Dermis microvascular lymphatic vessel endothelial cell (primary cell): ENCODE measurements at places on chromosomes 12 and 14.

- DNase-seq = no peak
Measured at GRCh38 chr12:70581208-70581607, 56.0 kb downstream of the PTPRB start.

DNA sequence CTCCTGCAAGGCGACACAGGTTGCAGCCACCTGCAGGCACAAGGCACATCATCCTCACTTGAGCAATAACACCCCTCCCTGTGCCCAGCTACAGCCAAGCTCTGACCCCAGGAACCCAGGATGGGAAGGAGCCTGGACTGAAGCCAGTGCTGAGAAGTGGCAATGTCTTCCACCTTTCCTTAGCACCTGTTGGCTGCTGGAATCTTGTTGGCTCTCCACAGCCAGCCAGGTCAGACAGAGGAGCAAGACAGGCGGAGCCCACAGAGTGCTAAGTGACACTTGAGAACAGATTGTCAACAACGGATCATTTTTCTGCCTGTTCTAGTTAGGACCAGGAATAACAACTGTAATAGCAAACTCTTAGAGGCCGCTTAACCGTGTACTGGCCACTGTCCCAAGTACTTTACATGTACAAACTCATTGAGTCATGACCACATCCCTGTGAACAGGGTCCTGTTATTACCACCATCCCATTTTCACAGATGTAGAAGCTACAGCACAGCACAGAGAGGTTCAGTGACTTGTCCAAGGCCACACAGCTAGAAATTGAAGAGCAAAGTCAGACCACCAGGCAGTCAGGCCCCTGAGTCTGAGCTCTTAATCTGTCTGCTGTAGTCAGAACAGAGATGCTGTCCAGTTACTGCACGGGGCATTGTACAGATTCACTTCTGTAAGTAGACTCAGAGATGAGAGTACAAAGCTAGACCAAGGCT, 45.6 kb downstream of the RNFT2 start:
- DNase-seq = no peak

GRCh38 chr14:65606460-65606859, 193.9 kb downstream of the FUT8 start:
- peak; percentile 20 for DNase-seq

GRCh38 chr14:93832081-93832480, 43.8 kb upstream of the PRIMA1 start:
- DNase-seq = no peak

GRCh38 chr12:10719482-10719881, 3.6 kb downstream of the YBX3 start:
- DNase-seq = no peak

DNA sequence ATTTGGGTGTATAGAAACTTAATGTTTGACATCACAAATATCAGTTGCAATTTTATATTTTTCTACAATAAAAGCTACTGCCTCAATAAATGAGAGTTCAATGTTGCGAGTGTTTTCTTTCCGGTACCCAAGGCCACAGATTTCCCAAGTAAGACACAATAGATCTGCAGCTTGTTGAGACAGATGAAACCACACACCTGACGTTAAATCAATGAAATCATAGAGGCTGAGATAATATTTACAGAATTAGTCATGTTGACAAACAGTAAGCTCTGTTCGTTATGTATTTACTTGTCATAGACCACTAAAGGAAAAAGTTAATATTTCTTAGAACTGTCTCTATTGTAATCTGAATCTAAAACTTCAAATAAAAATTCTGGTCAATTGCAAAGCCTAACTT, 49.2 kb upstream of the PTHLH start:
- DNase-seq = no peak

- no peak for DNase-seq
Measured at GRCh38 chr12:132560364-132560613, 50.1 kb downstream of the LRCOL1 start.

- DNase-seq = no peak
Measured at GRCh38 chr12:2794191-2794735, 507 bp upstream of the FKBP4 start.

- no peak for DNase-seq
Measured at GRCh38 chr12:54390176-54390667, 5.7 kb upstream of the ZNF385A start.

- DNase-seq = no peak
Measured at GRCh38 chr14:34548472-34548981, 9.0 kb upstream of the EAPP start.

DNA sequence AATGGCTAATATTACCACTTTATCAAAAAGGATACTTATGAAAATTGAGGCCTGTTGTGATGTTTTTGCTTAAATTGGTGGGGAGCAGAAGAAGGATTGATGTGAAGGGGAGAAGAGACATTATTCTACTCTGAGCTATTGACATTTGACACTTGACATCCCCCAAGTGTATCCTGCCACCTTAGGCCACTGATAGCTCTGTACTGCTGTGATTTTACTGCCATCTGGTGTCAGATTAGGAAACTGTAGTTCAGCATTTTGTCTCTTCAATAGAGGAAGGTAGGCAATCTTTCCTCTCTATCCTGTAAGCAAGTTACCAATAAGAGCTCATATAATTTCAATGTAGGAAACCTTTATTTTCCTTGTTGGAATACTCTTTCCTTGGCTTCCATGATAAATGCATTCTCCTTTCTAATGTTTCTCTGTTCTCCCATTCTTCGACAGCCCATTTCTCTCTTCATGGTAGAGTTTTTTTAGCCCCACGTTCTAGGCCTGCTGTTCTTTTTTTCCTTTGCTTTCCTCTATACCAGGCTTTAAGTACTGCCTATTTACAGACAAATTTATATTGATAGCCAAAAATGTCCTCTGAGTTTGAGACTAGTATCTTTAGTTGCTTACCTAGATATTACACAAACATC, 46.3 kb downstream of the PPHLN1 start:
- peak; percentile 58 for DNase-seq

DNA sequence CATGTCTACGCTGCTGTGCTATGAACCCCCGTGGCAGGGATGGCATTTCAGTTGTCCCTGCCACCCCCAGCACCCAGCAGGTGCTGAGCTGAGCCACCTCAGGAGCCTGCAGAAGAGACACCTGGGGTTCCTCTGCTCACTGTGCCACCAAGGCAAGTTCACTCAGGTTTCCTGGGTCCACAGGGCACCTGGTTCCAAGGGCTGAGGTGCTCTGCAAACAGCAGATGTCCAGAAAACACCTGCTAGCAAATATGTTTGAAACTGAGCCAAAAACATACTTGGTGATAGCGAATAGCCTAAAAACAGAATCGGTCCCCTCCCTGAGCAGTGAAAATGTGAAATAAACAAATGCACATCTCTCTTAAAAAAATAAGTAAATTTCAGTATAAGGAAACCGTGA, 35.6 kb upstream of the GPR68 start:
- no peak for DNase-seq

GRCh38 chr12:32688786-32689185, 9.7 kb downstream of the DNM1L start:
- no peak for DNase-seq

DNA sequence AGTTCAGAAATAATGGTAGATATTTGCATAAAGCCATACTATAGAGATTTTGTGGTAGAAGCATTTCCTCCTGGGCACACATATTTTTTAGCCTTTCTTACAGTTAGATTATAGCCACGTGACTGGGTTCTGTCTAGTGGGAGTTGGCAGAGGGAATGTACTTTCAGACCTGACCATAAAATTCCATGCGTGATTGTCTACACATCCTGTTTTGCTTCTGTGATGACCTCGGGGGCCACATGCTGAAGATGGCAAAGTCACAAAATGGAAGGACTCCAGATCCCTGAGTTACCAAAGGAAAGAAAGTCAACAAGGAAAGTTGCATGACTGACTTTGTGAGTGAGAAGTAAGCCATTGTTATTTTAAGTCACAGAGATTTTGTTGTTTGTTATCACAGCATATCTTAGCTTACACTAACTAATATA, 14.6 kb upstream of the MIA2 start:
- peak; percentile 88 for DNase-seq

- DNase-seq = no peak
Measured at GRCh38 chr12:116804051-116804450, 65.9 kb downstream of the RNFT2 start.

DNA sequence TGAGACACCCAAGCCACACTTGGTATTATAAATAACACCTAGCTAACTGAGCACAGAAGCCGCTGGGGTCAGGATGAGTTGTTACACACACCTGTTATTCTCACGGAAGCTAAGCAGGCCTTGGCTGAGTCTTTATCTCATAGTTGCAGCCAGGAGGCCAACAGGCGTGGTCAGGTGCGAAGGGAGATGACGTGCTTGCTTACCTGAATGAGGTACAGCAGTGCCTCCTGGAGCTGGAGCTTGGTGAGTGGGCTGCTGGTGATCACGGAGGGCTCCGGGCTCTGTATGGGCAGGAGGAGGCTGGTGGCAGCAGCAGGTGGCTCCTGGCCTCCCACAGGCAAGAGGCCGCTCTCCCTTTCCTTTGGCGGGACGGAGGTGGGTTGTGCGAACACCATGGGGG, 30.4 kb upstream of the CACNA2D4 start:
- no peak for DNase-seq

DNA sequence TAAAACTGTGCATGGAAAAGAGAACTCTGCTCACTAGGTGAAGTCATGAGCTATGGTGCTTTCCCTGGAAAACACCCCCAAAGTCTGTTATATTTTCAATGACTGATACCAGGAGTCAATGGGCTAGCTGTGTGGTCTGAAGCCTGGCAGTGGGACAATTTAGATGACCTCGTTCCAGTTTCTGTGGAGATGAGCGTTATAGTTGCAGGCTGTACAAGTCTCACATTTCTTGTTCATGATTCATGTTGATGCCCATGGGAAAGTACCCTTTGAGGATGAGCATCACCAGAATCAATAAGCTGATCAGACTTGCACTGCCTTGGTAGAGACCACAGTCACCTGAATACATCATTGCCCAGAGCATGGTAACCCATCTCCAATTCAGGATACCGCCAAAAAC, 70.7 kb downstream of the NOVA1 start:
- no peak for DNase-seq

DNA sequence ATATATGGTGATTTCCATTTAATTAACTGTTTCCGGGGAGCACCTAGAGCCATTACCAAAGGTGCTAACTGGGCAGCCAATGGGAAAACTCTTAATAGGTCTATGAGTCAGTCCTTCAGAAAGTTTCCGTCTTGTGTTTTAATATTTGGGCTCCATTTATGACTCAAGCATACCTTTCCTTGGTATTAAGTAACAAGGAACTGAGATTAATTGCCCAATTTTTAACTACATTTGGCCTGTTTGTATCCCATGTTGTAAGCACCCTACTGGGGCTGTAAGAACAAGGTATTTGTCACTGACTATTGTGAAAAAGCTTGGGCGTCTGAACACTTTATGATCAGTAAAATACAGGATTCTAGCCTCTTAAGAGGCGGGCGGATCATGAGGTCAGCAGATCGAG, 62.8 kb upstream of the FOXN3 start:
- no peak for DNase-seq

- DNase-seq = no peak
Measured at GRCh38 chr12:96093543-96094196, 58.3 kb upstream of the LTA4H start.

- no peak for DNase-seq
Measured at GRCh38 chr12:12870465-12870864, 20.9 kb upstream of the GPRC5A start.

GRCh38 chr12:132422040-132422380, 67.9 kb upstream of the FBRSL1 start:
- no peak for DNase-seq

DNA sequence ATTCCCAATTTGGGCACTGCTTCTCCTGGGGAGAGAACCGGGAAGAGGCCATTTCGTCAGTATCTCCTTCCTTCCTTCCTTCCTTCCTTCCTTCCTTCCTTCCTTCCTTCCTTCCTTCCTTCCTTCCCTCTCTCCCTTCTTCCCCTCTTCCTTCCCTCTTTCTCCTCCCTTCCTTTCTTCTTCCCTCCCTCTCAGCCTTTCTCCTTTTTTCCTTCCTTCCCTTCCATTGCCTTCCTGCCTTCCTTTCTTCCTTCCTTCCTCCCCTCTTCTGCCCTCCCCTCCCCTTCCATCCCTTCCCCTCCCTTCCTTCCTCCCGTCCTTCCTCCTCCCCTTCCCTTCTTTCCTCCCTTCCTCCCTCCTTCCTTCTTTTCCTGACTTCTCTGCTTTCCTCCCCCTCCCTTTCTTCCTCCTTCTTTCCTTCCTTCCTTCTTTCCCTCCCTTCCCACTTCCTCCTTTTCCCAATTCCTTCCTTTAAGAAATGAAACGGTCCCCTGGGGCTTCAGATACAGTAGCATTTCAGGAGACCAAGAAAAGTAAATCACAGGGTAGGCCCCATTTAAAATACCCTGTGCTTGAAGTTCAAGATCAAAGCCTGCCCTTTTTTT, 71.8 kb downstream of the ACACB start:
- no peak for DNase-seq

GRCh38 chr14:63361790-63362189, 43.1 kb upstream of the GPHB5 start:
- DNase-seq = no peak

GRCh38 chr14:89675590-89675989, 258.6 kb upstream of the FOXN3 start:
- no peak for DNase-seq

GRCh38 chr12:132078190-132078589, 65.9 kb downstream of the DDX51 start:
- peak; percentile 92 for DNase-seq

DNA sequence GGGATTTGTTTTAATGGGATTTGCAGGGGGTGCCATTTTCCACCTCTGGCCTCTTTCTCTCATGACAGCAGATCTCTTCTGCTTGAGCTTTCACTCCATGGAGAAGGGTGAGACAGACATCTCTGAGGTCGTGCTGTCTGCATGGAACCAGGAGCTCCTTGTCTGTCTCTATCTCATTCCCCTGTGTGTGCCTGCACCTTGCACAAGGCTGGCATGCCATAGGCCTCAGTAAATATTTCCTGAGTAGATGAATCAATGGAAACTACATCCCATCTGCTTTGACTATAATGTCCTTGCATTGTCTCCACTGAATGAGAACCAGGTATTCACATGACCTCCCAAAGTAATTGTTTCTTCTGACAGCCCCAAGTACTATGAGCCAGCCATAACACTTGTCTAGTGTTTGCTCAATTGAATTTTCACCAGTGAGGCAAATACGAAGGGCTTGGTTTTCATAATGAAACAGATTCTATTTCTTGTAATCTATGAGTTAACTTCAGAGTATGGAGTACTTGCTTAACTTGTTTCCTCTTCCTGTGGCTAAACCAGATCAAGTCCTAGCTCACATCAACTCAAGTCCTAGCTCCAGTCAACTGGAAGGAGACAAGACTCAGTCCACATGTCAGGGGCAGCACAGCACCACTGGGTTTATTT, 32.3 kb downstream of the KCNK13 start:
- no peak for DNase-seq

DNA sequence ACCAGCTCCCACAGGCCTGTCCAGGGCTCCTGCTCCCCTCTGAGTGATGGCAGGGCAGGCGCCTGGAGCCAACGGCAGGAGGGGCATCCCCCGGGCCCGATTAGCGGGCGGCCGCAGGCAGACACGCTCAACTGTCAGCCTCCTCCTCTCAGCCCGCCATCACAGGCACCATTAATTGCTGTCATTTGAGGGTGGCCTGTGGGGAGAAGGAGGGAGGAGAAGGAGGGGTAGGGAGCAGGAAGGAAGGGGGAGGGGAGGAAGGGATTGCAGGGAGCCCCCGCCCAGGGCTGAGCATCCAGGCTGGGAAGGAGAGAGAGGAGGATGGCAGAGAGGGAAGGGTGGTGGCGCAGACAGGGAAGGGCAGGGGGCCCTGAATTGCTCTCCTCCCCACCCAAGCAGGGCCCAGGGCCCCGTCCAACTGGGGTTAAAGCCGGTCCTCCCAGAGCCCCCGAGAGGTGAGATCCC, 36.1 kb downstream of the NCOR2 start:
- DNase-seq = no peak

GRCh38 chr12:24701343-24701742, 247.6 kb downstream of the BCAT1 start:
- no peak for DNase-seq
